ENCODE measurements at places on chromosomes 5 and 9.

DNA sequence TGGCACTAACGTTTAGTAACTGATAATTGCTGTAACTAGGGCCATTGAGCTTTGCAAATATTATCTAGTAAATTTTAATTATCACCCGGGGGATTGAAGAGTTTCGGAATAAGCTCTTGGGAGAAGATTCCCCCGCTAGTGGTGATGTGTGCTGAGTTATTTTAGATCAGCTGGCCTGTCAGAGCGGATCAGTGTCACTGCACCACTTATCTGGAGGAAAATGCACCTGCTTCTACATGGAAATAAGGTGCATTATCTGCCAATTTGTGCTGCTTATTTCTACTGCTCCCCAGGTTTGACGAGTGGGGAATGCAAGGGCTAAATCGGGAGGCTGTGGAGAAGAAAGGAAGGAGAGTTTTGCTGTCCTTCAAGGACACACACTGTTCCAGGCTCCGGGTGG is 518.6 kb downstream of the TLE4 start:
- DNase-seq, result no peak

GRCh38 chr9:32384002-32384363 is 460 bp upstream of the ACO1 start:
- no peak for DNase-seq

DNA sequence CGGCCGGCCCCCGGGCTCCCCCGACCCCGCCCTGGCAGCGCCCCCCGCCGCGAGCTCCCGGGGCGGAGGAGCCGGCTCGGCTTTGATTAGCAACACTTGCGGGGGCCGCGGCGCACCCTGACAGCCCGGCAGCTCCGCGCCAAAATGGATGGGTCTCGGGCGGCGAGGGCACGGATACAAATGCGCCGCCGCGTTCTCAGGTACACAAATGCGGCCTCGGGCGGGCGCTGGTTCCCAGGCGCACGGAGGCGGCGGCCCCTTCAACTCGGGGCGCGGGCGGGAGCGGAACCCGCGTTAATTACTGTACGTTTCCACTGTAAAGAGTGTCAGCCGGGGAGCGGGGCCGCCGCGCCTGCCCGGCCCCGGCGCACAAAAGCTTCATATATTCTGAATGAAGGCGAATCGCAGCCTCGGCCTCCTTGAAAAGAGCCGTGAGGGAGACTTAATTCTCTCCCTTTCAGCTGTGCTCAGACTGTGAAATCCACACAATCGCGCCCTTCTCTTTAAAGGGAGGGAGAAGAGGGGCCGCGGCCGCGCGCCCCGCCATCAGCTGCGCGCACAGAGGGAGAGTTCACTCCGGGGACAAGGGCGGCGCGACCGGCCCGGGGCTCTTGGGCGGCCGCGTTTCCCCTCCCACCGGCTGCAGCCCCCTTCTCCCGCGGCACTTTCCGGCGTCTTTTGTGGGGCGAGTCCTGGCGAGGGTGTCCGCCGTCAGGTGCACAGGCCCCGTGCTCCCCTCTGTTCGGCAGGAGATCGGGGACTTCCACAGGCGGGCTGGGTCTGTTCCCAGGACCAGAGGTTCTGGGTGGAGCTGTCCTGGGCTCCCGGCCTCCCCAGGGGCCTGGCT is 27.0 kb downstream of the MSX2 start:
- no peak for DNase-seq

- DNase-seq, result no peak
Measured at GRCh38 chr5:124550731-124551130, 195.7 kb downstream of the ZNF608 start.

DNA sequence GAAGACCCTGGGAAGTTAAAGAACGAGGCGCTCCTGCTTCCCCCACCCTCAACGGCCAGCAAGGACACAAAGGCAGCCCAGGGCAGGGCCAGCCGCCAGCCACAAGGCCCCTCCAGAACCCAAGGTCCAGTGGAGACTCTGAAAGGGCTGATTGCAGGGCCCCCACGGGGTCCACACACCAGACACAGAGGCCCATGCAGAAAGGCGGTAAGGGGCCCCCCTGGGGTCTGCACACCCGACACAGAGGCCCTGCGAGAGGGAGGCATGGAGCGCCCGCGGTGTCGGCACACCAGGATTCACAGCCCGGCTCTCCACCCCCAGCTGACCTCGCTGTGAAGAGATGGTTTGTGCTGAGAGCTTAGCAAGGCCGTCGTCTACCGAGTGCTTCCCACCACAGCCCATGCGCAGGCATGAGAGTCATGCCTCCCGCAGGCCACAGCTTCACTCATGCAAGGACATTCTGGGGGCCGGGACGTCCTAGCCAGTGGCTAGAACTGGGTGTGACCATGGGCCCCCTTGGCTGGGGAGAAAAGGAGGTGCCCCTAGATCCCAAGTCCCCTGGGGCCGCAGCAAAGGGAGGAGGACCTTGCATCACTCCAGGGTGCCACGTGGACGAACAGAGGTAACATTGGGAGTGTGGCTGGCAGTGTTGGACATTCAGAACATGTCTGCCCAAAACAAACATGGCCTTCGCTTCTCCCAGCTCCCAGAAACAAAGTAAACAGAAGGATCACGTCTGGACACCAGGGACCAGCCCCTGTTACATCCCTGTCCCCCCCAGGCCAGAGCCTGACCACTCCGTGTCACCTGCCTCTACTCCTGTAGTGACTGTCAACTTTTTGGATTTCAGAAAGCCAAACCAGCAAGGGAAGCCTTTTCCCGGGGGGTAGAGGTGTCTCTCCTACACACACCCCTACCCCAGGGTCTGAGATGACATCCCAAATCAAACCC is 9.8 kb downstream of the BRD3 start:
- no peak for DNase-seq

- DNase-seq, result peak; percentile 26
Measured at GRCh38 chr5:134111741-134112647, 2.5 kb upstream of the TCF7 start.

DNA sequence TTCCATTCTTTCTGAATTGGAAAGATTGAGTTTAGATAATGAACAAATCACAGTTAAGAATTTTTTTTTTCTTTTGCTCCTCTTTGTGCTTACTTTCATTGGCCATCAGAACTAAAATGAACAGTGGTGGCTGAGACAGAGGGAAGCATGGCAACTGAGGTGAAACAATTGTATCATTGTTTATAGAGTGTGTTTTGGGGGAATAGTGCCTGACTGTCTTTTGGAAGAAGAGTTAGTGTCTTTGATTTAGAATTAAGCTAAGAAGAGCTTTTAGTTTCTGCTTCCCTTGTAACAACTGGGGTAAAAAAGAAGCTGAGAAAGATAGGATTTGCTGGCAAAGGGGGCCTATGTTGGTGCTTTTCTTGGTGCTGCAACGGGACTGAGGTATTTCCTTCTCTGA is 24.0 kb downstream of the HSD17B4 start:
- DNase-seq, result no peak

- DNase-seq, result no peak
Measured at GRCh38 chr5:112084149-112084548, 327.2 kb upstream of the NREP start.

GRCh38 chr5:175880213-175880612 is 8.8 kb downstream of the CPLX2 start:
- DNase-seq, result no peak

- DNase-seq, result no peak
Measured at GRCh38 chr5:143056792-143057579, 286.8 kb downstream of the ARHGAP26 start.

GRCh38 chr9:69622676-69623075 is 49.5 kb downstream of the APBA1 start:
- DNase-seq, result peak; percentile 47

DNA sequence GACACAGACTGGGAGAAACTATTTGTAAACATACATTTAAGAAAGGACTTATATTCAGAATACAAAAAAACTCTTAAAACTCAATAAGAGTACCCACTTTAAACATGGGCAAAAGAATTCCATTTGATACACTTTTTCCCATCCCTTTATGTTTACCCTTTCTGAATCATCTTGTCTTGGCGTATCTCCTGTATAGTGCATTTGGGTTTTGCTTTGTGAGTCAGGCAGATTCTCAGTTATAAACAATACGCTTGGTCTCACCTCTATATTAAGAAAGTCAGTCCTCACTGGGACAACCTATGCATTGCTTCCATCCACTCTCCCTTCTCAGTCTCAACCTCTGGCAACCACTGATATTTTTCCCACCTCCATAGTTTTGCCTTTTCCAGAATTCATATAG is 27.3 kb upstream of the ADAMTS6 start:
- no peak for DNase-seq

GRCh38 chr5:137278476-137278875 is 220.7 kb downstream of the SPOCK1 start:
- no peak for DNase-seq
